Airway epithelial cell (primary cell): ENCODE measurements at places on chromosomes 12 and 14. TPM values are rescaled to one million over a fixed set of nuclear protein-coding genes. Genes with fewer than 3 reads are reported as not detected.

Gene AKAP6
- 0.92 and 1.7 TPM in 2 replicates for total RNA-seq

Gene C12orf76
- 6.3 and 11.1 TPM in 2 replicates for total RNA-seq

Gene ADSS1
- total RNA-seq, result 7.9 and 13.1 TPM in 2 replicates

Gene FSCB
- total RNA-seq, result not detected in 2 replicates

Gene SYNE2
- total RNA-seq, result 58.4 and 63.8 TPM in 2 replicates

Gene BCL2L14
- total RNA-seq, result not detected in 2 replicates

Gene PTPRR
- total RNA-seq, result 0.21 TPM in 1 of 2 replicates, not detected in the other

Gene NPFF
- not detected in 2 replicates for total RNA-seq

Gene KCNJ8
- total RNA-seq, result 0.14 and 0.33 TPM in 2 replicates

Gene CLEC6A
- total RNA-seq, result not detected in 2 replicates

Gene TBX3
- total RNA-seq, result 3.7 and 4.2 TPM in 2 replicates

Gene DYNC1H1
- total RNA-seq, result 305 and 381 TPM in 2 replicates

Gene IQSEC3
- not detected in 2 replicates for total RNA-seq

Gene MYF6
- total RNA-seq, result not detected in 2 replicates

Gene CD69
- total RNA-seq, result not detected in 2 replicates

Gene PPM1H
- 0.09 and 0.28 TPM in 2 replicates for total RNA-seq

Gene SYCP3
- not detected in 2 replicates for total RNA-seq

Gene WBP11
- 17.1 and 24.7 TPM in 2 replicates for total RNA-seq

Gene HRK
- not detected in 2 replicates for total RNA-seq

Gene MYO1A
- not detected in 2 replicates for total RNA-seq

Gene NDRG2
- 28.0 and 32.5 TPM in 2 replicates for total RNA-seq

Gene HIGD1C
- not detected in 2 replicates for total RNA-seq

Gene GNPTAB
- 12.8 and 20.0 TPM in 2 replicates for total RNA-seq

Gene DHH
- total RNA-seq, result under 0.01 TPM in 1 of 2 replicates, not detected in the other

Gene NRL
- 0.23 and 1.5 TPM in 2 replicates for total RNA-seq

Gene PIP4K2C
- 31.2 and 41.4 TPM in 2 replicates for total RNA-seq

Gene TGFB3
- 3.5 and 4.5 TPM in 2 replicates for total RNA-seq

Gene RPL10L
- not detected in 2 replicates for total RNA-seq

Gene GLI1
- 0.05 and 0.21 TPM in 2 replicates for total RNA-seq

Gene MAP1LC3B2
- total RNA-seq, result 0.28 TPM in 1 of 2 replicates, not detected in the other

Gene LYZ
- total RNA-seq, result 0.33 TPM in 1 of 2 replicates, not detected in the other

Gene RPGRIP1
- not detected in 2 replicates for total RNA-seq

Gene RNASE3
- not detected in 2 replicates for total RNA-seq

Gene FITM1
- total RNA-seq, result not detected in 2 replicates

Gene RHOJ
- 0.21 TPM in 1 of 2 replicates, not detected in the other for total RNA-seq

Gene C1S
- total RNA-seq, result 1.6 and 2.1 TPM in 2 replicates

Gene TRHDE
- 0.28 and 0.78 TPM in 2 replicates for total RNA-seq

Gene CLEC4C
- total RNA-seq, result not detected in 2 replicates

Gene JPH4
- not detected in 2 replicates for total RNA-seq

Gene MTHFD1
- total RNA-seq, result 55.7 and 72.5 TPM in 2 replicates

Gene VWF
- total RNA-seq, result 0.33 and 0.56 TPM in 2 replicates

Gene SLC39A2
- total RNA-seq, result 8.2 and 10.4 TPM in 2 replicates

Gene PRIMA1
- 0.07 TPM in 1 of 2 replicates, not detected in the other for total RNA-seq

Gene EAPP
- total RNA-seq, result 15.4 and 25.5 TPM in 2 replicates

Gene MMP19
- total RNA-seq, result 1.1 and 1.2 TPM in 2 replicates

Gene TNS2
- total RNA-seq, result 12.1 and 21.1 TPM in 2 replicates

Gene FAM181A
- 0.09 and 0.99 TPM in 2 replicates for total RNA-seq

Gene ATXN2
- 9.6 and 16.9 TPM in 2 replicates for total RNA-seq
